Left renal pelvis (tissue), 4 donors: ENCODE measurements at places on chromosomes 3 and 15. TPM values are rescaled to one million over a fixed set of nuclear protein-coding genes. Genes with fewer than 3 reads are reported as not detected.

- no peak for DNase-seq
Measured at GRCh38 chr15:31150732-31151231, 49.3 kb upstream of the TRPM1 start.

Gene GPR62
- 0.32 TPM for polyA plus RNA-seq

Gene NR2E3
- 0.94 TPM for polyA plus RNA-seq

Gene OR5H15
- not detected for polyA plus RNA-seq

Gene UBL7
- 64.9 TPM for polyA plus RNA-seq

DNA sequence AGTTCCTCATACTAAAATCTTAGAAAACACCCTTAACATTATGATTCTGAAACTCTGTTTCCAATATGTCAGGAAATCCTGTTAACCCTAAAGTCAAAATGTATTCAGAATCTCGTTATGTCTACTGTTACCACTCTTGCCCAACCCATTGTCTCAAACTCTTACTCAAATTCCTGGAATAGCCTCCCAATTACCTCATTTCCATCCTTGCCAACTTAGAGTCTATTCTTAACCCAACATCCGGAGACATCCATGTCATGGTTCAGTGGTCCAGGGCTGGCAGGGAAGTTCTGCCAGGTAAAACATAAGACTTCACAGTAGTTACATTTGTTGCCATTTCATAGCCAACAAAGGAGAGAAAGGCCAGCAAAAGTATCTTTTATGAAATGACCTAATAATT is 593.9 kb downstream of the PYDC2 start:
- no peak for DNase-seq

GRCh38 chr15:70854666-70854976 is 664 bp upstream of the LARP6 start:
- DNase-seq: no peak

DNA sequence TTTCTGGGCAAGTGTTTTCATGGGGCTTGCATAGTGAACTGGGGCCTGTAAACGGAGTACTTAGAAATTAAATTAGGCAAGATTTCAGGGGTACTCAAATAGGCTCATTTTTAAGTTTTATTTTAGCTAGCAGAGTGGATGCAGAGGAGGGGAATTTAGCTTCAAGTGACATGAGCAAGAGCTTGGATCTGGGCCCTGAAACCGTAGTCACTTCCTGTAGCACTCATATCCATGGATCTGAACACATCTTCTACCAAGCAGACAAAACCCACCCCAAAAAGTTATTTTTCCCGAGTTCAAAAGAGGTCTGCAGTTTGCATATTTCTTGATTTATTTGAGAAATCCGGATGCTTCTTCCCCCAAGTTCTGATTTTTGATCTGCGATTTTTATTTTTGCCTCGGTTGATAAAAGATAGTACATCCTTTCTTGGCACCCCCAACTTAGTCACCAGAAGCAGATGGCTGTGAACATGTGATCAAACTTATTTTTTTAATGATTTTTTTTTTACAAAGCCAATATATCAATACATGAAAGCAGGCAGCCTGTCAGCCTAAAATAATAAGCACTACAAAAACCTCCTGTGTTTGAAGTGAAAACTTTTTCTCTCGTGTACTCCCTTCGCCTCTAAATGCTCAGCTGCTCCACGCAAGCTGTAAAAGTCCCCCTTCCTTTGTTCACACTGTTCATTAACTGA is 36.6 kb upstream of the STT3B start:
- DNase-seq: no peak

Gene SLC22A14
- polyA plus RNA-seq: 0.10 TPM

- DNase-seq: no peak
Measured at GRCh38 chr15:33310481-33311311, at the start of gene RYR3. Gene RYR3 (plus strand): TSS chr15:33310967. CDS start chr15:33311046, 79 bp downstream.

Gene SPINK8
- 0.35 TPM for polyA plus RNA-seq

Gene TAGLN3
- polyA plus RNA-seq: 2.4 TPM

Gene LYZL4
- polyA plus RNA-seq: not detected

DNA sequence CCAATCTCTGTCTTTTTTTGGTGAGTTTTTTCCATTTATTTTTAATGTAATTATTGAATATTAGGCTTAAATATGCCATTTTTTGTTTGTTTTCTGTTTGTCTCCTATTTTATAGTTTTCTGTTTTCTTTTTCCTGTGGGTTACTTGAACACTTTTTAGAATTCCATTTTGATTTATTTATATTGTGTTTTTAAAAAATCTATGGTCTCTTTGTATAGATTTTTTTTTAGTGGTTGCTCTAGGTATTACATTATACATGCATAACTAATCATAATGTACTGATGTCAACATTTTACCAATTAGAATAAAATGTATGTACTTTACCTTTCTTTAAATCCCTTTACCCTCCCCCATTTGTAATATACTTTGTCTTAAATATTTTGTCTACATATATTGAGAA is 56.2 kb downstream of the RASA2 start:
- no peak for DNase-seq

Gene ZIC1
- 2.4 TPM for polyA plus RNA-seq

GRCh38 chr3:140552898-140553297 is 125.0 kb upstream of the TRIM42 start:
- DNase-seq: no peak
